ENCODE measurements at places on chromosomes 12 and 14.
A peak's percentile ranks its signal among the peaks of the same experiment; 100 is the strongest.

DNA sequence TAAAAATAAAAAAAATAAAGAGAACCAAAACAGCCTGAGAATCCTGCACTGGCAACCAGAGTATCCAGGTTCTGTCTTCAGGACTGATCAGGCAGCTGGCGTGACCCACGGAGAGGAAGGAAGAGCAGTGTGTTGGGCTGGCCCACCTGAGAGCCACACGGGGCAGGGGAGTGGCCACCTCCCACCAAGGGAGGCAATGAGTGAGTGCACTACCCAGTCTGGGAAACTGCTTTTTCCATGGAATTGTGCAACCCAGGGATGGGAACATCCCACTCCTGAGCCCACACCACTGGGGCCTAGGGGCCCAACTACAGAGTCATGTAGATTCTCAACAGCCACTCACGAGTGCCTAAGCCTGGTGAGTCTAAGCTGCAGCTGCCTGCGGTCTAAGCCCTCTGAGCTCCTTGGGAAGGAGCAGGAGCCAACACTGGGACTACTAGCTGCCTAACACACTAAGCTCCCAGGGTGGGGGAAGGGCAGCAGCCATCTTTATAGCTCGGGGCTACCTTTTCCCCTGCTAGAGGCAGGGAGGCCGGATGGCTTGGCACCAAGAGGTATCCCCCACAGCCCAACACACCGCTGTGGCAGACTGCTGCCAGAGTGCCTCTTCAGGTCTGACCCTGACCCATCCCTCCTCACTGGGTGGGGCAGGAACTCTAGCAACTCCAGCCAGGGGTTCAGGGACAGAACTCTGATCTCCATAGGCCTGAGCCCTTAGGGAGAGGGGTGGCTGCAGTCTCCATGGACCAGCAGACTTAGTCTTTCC is 610.9 kb downstream of the RERGL start:
- DNase-seq: no peak

- no peak for DNase-seq
Measured at GRCh38 chr12:84502907-84503787, 409.5 kb downstream of the SLC6A15 start.

- no peak for DNase-seq
Measured at GRCh38 chr12:43208627-43209026, 343.4 kb downstream of the ADAMTS20 start.

DNA sequence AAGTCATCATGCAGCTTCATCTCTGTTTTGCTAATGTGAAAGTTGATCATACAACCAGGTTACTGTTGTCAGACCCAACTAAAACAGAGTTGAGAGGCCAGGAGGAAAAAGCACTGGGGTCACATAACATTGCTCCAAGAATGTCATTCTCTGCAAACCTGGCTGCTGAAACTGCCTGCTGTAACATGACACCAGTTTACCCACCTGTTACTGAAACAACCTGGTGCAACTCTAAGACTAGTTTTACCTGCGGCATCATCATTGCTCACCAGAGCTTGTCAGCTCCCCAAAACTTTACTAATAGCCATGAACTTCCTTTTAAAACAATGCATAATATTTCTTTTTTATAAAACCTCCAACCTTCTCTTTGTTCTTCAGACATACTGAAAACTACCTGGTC is 30.7 kb upstream of the DEGS2 start:
- no peak for DNase-seq

- DNase-seq: no peak
Measured at GRCh38 chr12:52059582-52060497, 8.6 kb downstream of the NR4A1 start.

- DNase-seq: peak; percentile 18
Measured at GRCh38 chr14:101781240-101782061, 19.9 kb downstream of the PPP2R5C start.

- no peak for DNase-seq
Measured at GRCh38 chr14:71554323-71554722, 377.9 kb upstream of the RGS6 start.

DNA sequence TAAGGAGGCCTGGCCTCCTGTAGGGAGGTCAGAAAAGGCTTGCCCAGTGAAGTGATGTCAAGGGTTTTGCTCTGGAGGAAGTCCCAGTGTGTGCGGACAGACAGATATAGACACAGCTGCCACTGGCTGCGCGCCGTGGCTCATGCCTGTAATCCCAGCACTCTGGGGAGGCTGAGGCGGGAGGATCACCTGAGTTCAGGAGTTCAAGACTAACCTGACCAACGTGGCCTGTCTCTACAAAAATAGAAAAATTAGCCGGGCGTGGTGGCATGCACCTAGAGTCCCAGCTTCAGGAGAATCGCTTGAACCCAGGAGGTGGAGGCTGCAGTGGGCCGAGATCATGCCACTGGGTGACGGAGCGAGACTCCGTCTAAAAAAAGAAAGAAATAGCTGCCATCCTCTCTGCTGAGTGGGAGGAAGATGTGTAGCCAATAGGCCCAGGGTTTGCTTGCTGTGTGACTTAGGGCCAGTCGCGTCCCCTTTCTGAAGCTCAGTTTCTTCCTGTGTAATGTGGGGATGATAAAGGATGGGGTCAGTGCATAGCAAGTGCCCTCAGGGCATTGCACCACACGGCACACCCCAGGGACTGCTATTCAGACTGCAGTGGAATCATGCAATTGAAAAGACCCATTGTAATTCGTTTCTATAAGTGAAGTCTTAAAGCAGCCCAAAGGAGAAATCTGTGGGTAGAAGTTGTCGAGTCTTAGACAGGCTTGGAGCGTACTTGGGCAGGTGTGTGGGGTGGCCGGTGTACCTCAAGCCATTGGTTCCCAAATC is 18.7 kb upstream of the MLEC start:
- DNase-seq: no peak

- DNase-seq: no peak
Measured at GRCh38 chr12:51942501-51943000, 8.9 kb upstream of the ACVR1B start.

- DNase-seq: no peak
Measured at GRCh38 chr12:108839018-108839889, 18.1 kb downstream of the SSH1 start.

DNA sequence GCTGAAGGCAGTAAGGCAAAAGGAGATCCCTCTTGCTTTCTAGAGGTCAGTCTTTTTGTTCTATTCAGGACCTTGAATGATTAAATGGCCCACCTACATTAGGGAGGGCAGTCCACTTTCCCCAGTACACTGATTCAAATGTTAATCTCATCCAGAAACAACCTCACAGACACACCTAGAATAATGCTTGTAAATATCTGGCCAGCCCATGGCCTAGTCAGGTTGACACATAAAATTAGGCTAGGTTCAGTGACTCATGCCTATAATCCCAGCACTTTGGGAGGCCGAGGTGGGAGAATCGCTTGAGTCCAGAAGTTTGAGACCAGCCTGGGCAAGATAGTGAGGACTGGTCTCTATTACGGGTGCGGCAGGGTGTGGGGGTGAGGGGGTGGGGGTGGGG is 43.5 kb downstream of the MIPOL1 start:
- no peak for DNase-seq

GRCh38 chr12:24197532-24197931 is 248.1 kb upstream of the SOX5 start:
- DNase-seq: no peak

DNA sequence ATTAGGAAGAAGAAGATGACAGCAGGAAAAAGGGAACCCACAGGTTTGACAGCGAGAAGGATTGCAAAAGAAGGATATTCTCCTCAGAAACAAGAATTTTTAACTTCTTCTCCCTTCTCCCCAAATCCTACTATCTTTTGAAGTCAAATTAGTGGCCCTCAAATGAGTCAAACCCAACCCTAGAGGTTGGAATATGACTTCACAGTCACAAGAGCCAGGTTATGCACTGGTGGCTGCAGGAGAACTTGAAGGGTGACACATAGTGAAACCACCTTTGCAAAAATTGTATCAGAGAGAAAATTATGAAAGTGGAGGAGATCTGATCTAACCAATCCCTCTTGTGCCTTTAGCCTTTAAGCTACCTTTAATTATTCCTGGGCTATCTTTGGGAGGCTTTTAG is 386.2 kb upstream of the CCDC196 start:
- no peak for DNase-seq
